Thoracic aorta endothelial cell (primary cell): ENCODE measurements at places on chromosomes 4 and X. TPM values are rescaled to one million over a fixed set of nuclear protein-coding genes. Genes with fewer than 3 reads are reported as not detected.

The SYNPO2 gene
- total RNA-seq: 0.14 and 0.27 TPM in 2 replicates

The TSR2 gene
- total RNA-seq: 14.3 and 15.8 TPM in 2 replicates

The ATP5ME gene
- 82.3 and 83.9 TPM in 2 replicates for total RNA-seq

The SSX3 gene
- not detected in 2 replicates for total RNA-seq

The RHOXF1 gene
- not detected in 2 replicates for total RNA-seq

The ZFP92 gene
- total RNA-seq: 0.13 and 1.5 TPM in 2 replicates

The DDIT4L gene
- 17.0 and 31.8 TPM in 2 replicates for total RNA-seq
